A172 (cell line): ENCODE measurements at places on chromosomes 2 and 18.
A peak's percentile ranks its signal among the peaks of the same experiment; 100 is the strongest.

DNA sequence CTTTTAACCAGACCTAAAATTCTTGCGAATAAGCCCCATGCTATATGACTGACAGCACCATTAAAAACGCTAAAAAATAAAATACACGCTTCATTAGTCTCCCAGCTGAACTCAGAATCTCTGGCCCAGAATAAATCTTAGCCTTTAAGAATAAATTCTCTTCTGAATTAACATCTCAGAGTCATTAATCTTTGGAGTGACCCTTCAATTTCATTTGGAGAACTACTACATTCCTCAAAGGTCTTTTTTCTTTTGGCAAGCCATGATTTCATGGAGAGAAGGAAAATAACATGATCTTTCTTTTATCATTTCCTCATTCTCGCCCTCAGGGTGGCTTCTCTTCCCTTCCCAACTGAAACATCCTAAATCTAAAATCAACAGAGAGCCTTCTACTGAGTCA lies 259.0 kb downstream of the AFF3 start:
- no peak for DNase-seq

DNA sequence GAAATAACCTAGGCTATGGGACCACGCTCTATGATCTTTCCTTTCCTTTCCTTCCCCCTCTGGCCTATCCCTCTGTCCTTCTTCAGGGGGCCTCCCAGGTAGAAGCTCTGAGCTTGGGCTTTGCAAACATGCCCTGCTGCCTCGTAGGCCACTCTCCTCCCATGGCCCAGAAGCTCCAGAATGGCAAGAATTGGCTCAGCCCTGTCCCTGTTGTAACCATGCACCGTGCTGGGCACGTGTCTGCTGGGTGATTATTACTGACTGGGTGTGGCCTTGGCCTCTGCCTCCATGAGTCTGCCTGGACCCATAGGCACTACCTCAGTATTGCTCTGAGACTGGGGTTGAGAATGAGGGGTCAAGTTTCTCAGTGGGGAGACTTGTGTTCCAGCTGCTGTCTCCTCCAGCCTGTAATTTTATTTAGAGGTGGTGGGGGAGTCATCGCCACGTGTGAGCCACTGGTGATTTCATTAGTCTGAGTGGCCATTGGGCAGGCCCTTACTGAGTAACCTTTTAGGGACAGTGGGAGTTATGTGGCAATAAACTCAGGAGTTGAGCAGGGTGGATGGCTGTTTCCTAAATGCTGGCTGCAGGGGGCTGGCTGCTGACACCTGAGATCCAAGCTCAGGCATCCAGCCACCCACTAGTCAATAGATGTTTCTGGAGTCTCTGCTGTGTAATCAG lies 157.9 kb downstream of the CLIP4 start:
- DNase-seq: no peak

DNA sequence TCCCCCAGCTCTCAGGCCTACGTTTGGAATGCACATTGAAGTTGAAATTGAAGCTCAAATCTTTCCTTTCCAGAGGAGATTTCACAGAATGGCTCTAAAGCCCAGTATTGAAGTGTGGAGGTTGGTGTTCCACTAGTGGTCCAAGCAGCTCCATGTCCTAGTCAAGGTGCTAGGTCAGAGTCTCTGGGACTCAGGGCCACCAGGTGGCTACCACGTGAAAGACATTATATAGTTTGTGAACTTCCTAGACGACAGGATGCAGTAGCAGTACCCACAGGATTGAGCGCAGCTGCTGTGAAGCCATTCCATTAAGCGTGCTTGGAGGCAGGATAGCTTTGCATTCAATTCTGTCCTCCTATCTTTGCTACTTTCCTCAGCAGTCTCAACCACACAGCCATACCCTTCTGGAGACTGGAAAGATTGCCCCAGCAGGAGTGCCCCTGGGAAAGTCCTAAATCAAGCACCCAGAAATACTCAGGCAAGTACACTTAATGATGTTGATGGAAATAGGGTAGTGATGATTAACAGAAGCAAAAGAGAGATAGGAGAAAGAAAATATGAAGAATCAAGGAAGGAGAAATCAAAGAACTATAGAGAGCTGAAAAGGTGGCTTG lies 4.7 kb upstream of the TGFA start:
- DNase-seq: no peak

GRCh38 chr18:34787931-34788532 lies 77.9 kb downstream of the DTNA start:
- DNase-seq: peak; percentile 70

DNA sequence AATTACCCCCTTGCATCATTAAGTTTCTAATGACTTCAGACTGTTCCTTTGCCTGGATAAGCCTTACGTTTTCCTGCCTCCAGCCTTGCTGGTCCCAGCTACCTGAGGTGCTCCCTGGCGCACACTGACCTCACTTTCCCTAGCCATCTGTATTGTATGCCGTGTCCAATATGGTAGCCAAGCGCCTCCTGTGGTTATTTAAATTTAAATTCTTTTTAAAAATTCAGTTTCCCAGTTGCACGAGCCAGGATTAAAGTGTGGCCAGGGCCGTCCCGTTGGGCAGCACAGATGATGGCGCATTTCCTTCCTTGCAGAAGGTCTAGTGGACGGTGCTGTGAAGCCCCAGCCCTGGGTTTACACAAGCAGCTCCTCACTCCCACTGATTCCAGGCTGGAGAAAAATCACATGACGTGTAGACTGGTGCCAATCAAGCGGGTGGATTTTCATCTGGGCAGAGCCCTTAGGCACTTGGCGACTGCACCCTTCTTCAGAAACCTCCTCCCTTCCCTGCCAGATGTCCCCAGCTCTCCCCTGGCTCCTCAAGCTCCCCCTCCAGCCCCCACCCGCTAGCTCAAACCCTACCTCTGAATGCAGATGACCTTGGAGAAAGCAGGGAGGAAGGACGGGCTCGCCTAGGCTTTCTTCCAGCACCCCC lies 33.9 kb downstream of the ACKR3 start:
- no peak for DNase-seq

DNA sequence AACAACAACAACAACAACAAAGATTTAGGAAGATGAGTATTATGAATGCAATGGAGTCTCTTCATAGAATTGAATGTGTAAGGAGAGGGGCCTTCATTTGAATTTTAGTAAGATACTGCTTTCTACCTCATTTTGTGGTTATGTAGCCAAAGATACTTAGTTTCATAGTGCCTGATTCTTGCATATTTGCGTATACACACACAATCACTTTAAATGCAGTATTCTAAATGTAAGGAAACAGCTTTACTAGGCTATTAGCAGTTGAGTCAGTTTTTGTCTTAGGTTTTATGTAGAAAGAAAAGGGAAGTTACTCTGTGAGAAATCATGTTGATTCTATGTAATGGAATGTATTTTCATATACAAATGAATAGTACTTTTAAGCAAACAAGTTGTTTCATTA lies 80.5 kb downstream of the HAUS1 start:
- DNase-seq: no peak

DNA sequence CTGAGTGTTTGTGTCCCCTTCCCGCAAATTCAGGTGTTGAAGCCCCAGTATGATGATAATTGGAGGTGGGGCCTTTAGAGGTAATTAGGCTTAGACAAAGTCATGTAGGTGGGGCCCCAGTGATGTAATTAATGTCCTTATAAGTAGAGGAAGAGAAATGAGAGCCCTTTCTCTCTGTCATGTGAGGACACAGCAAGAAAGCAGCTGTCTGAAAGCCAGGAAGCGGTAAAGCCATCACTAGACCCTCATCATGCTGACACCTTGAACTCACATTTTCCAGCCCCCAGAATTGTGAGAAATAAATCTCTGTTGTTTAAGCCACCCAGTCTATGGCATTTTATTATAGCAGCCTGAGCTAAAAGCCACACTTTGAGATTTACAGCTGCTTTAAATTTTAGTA lies 1580.0 kb downstream of the LRP1B start:
- no peak for DNase-seq

GRCh38 chr18:3451989-3452749 lies 2.2 kb downstream of the TGIF1 start:
- DNase-seq: peak; percentile 57
